Pons (tissue), 1 donor: ENCODE measurements at places on chromosomes 1 and 21.

DNA sequence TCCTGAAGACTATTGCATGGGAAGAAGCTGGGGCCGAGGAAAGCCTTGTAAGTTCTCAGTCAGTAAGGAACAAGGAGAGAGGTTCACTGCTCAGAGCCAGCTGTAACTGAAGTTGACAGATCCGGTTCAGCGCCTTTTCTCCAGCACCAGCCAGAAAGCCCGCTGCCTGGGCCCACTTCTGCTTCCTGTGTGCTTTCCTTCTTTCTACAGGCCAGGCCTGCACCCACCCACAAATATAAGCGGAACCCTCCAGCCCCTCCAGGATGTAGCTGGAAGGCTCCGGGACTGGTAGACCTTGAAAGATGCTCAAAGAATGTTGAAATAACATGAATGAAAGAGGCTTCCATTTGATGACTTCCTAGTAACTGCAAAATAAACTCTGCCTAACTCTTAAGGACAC is 38.8 kb downstream of the PARP1 start:
- no peak for DNase-seq

DNA sequence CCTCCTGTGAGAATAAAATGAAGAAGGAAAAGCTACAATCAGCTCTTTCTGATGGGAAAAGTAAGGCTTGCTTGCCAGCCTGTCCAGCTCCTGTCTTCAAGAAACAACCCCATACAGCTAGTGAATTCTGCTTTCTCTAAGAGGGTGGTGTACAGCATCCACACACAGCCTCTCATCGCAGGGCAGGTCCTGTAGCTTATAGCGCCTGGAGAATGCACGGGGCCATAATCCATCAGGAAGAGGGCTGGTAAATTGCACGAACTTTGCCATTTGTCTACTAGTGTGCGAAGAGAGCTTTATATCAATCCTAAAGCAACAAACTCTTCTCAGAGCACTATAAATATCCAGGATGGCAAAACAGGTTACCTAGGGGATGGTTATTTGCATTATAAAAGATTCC is 83.3 kb upstream of the SAMSN1 start:
- DNase-seq, result no peak

GRCh38 chr1:171610385-171610784 is 11.7 kb upstream of the MYOCOS start:
- no peak for DNase-seq

- DNase-seq, result no peak
Measured at GRCh38 chr1:119471566-119471965, 35.4 kb upstream of the HSD3B1 start.

DNA sequence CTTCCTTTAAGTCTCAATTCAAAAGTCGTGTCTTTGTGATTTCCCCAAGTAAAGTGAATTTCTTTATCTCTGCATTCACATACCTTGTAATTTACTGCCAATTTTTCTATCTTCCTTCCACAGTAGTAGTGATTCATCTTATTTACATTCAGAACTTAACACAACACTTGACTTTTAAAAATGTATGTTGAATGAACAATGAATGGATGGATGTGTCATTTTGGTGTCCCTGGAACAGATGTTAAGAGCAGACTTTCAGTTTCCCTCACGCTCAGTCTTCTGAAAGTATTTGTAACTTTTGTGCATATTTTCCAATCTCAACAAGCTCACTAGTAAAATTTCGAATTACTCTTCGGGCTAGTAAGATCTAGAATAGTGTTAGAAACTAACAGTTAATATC is 352.0 kb downstream of the HHIPL2 start:
- no peak for DNase-seq

DNA sequence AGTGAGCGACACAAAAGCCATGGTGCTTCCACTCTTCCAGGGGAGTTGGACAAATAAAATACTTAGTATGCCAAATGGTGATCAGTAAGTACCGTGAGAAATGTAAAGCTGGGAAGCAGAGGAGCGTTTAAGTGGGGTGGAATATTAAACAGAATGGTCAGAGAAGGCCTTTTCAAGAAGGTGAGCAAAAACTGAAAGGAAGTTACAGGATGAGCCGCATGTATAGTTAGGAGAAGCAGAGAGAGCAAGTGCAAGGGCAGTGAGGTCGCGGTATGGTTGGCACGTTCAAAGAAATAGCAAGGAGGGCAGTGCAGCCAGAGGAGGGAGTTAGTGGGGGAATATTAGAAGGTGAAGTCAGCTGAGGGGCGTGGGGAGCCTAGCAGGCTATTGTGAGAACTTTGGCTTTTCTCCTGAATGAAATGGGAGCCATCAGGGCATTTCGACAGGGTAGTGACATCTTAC is 748 bp upstream of the ATP6V0B start:
- DNase-seq, result no peak

GRCh38 chr1:153490272-153491051 is 30.0 kb upstream of the S100A7 start:
- DNase-seq, result peak; percentile 22

- DNase-seq, result peak; percentile 86
Measured at GRCh38 chr21:43789276-43790009, at the start of gene RRP1. Gene RRP1, plus strand, starts transcription at chr21:43789577. Its CDS starts 53 bp downstream, at chr21:43789630.

DNA sequence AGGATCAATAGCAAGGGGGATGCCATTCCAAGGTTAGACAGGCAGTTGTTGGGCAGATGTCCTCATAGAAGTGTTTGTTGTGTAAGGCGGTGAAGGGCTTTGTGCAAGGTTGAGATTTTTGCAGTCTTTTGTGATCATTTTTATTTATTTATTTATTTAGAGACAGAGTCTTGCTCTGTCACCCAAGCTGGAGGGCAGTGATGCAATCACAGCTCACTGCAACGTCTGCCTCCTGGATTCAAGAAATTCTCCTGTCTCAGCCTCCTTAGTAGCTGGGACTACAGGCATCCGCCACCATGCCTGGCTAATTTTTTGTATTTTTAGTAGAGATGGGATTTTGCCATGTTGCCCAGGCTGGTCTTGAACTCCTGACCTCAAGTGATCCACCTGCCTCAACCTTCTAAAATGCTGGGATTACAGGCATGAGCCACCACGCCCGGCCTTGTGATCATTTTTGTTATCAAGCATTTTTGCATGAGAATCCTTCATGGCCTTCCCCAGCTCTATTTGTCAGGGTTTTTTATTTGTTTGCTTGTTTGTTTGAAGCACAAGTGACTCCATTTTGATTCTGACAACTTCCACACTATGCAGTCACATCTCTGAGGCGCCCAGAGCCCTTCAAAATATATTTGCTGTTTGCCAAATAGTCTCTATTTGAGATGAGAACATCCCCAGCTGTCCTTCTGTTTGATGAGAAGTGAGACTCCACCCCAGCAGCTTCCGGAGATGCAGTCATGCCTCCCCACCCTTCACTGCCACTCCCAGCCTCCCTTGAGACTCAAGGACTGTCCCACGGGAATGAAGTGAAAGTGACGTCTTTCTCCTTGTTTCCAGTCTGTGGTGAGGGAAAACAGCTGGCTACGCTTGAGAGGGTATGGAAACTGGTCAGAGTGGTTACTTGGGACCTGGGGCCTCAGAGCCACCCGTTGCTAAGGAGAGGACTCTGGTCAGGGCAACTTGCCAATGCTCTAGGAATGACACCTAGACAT is 38.0 kb downstream of the TMEM50B start:
- DNase-seq, result no peak

- DNase-seq, result no peak
Measured at GRCh38 chr1:240320659-240321058, 229.0 kb downstream of the FMN2 start.

DNA sequence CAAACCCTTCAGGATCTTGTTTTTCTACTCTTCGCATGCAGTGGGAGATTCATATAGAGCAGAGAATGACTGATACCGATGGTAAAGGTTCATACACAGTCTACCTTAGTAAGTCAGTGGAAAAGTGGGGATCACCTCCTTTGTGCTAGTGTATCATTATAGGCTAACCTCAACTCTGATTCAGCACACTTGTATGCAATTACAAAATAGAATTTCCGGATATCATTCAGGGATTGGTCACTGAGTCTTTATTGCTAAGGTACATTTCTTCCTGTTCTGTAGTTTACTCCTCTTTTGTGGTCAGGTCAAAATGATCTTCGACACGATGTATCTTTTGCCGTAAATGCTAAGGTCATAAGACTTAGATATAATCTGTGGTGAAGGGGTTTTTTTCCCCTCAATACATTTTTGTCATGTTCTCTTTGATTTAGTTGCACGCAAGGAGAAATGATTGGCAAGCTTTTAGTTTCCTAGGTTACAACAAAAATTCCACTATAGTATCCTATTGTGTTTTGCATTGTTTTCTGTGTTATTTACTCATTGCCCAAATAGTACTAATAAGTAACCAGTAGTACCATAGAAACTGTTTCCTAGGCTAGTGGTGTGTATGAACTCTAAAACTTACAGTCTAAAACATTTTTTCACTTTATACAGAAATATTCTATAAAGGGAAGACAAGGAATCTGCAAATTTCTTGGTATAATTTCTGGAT is 35.7 kb upstream of the PLA2G4A start:
- DNase-seq, result no peak

DNA sequence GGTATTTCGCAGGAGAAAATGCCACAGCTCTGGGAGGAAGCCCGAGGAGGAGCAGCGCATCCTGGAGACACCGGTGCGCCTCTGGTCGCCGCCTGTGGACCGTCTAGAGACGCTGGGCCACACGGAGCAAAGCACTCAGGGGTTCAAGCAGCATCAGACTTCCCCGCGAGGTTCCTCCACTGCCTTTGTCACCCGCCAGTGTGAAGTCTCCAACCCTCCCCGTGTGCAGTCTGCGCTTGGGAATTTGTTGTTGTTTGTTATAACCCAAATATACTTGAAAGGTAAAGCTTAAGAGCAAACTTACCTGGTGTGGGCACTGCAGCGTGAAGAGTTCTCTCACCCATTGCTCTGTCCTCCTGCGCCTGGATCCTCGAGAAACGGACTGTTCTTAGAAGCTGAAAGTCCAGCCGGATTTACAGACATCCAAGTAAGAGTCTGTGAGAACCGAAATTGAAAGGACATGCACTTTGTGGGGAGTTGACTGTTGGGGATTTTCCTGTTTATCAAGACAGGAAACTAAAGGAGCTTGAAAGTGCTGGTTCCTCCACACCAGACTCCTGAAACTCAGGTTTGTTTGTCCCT is at the start of gene GBP4:
GBP4 (minus strand) TSS at position 452 of the 582 bp plus-strand sequence; CDS start at position 344, 108 bp downstream.
- peak; percentile 70 for DNase-seq

DNA sequence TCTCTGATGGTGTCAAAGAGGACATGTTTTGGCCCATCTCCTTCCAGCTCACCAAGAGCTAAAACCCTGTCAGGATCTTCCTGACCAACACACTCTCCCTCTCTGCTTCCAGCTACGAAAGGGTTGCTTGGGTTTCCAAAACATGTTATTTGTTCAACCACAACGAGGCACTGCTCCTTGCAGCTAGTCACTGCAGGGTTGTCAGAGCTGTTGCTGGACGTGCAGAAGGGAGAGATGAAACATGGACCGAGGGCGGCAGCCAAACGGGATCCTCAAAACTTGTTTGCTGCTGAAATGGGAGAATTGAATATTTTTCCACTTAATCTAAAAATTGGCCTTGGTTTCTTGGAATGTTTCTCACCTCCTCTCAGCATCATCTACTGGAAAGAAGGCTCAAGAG is 12.4 kb downstream of the ZBTB18 start:
- peak; percentile 43 for DNase-seq

- no peak for DNase-seq
Measured at GRCh38 chr1:180571060-180571831, 12.5 kb downstream of the OVAAL start.

DNA sequence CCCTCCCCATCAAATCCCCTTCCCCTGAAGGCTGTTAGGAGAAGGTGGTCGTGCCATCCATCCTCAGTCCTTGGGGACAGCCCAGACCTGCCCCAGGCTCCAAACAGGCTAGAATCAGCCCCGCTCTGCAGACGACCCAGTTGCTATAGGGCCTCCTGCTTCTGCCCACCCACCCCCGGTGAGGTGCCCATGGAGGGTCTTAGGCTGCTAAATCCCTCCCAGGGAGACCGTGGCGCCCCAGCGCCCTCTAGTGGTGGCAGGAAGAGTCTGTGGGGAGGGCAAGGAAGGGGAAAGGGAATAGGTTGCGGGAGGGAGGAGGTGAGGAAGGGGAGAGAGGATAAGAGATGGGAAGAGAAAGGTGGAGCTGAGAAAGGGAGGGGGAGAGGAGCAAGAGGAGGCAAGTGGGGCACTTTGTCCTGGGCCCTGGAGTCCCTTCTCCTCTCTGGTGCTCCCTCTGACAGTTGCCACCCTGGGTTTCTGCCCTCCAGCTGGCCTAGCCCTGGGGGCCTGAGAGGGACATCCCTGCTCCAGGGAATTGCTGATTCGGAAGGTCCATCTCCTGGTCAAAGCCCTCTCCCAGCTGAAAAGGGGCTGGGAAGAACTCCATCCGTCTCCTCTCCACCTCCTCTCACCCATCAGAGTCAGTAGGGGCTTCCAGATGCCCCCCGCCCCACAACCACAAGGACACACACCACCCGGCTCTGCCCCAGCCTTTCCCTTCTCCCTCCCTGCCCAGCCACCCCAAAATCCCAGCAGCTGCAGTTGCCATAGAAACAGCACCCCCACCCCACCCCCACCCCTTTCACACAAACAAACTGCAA is 55.4 kb downstream of the CAMK2N1 start:
- peak; percentile 61 for DNase-seq

- no peak for DNase-seq
Measured at GRCh38 chr1:40141878-40142535, 19.2 kb upstream of the RLF start.

DNA sequence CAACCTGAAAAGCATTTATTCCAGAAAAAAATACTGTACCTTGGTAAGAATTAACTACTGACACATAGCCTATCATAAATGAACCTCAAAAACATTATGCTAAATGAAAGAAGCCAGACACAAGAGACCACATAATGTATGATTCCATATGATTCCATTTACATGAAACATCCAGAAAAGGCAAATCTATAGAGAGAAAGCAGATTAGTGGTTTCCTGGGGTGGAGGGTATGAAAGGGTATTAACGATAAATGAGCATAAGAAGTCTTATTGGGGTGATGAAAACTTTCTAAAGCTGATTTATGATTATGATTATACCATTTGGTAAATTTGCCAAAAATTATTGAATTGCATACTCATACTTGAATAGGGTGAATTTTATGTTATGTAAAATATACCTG is 10.3 kb upstream of the COL6A2 start:
- DNase-seq, result no peak

DNA sequence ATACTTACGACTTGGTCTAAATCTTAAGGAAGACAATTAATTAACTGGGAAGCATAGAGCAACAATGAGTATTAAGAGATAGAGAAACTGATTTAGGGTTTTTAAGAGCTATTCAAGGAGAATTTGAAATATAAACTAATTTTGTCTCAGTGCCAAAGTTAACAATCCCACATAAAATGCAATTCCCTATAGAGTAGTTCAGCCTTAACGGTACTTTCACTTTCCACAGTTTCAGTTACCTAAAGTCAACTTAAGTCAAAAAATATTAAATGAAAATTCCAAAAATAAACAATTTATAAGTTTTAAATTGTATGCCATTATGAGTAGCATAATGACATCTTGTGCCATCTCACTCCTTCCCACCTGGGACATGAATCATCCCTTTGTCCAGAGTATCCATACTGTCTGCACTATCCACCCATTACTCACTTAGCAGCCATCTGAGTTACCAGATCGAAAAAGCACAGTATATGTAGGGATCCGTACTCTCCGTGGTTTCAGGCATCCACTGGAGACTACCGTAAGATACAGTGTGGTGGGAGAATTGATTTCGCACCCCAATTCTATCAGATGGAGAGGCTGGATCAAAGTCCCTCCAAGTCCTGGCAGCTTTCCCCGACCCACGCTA is 4.8 kb upstream of the SARS1 start:
- DNase-seq, result no peak

- DNase-seq, result no peak
Measured at GRCh38 chr1:233065685-233066084, 115.3 kb downstream of the NTPCR start.
